ENCODE measurements at places on chromosomes 4 and X.
A peak's percentile ranks its signal among the peaks of the same experiment; 100 is the strongest.

DNA sequence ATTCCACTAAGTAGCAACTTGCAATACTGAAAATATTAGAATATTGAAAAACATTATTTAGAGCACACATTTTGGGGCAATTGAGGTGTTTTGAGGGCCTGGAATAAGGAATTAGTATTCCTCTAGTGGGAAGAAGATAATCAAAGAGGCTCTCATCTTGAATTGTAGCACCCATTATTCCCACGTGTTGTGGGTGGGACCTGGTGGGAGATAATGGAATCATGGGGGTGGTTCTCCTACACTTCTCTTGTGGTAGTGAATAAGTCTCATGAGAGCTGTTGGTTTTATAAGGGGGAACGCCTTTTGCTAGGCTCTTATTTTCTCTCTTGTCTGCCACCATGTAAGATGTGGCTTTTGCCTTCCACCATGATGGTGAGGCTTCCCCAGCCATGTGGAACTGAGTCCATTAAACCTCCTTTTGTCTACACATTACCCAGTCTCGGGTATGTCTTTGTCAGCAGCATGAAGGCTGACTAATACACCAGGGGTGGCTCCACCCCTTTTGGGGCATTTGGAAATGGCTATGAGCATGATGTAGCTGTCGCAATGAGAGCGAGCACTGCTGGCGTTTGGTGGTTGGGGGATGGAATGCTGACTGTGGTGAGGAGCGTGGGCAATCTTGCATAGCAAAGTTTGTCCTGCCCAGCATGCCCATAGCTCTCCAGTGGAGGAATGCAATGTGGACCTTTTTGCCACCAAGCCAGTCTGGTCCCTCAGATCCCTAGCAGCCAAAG lies 308.2 kb downstream of the FRMPD4 start:
- DNase-seq, result no peak

- no peak for DNase-seq
These were observed 189.1 kb downstream of the PCDH18 start for GRCh38 chr4:137343221-137343620.

GRCh38 chr4:74770226-74770910 lies 24.0 kb downstream of the BTC start:
- DNase-seq, result no peak

- no peak for DNase-seq
These were observed 19.9 kb downstream of the GPKOW start for GRCh38 chrX:49103637-49104036.

- no peak for DNase-seq
These were observed 13.2 kb upstream of the IRF2 start for GRCh38 chr4:184487503-184487902.

DNA sequence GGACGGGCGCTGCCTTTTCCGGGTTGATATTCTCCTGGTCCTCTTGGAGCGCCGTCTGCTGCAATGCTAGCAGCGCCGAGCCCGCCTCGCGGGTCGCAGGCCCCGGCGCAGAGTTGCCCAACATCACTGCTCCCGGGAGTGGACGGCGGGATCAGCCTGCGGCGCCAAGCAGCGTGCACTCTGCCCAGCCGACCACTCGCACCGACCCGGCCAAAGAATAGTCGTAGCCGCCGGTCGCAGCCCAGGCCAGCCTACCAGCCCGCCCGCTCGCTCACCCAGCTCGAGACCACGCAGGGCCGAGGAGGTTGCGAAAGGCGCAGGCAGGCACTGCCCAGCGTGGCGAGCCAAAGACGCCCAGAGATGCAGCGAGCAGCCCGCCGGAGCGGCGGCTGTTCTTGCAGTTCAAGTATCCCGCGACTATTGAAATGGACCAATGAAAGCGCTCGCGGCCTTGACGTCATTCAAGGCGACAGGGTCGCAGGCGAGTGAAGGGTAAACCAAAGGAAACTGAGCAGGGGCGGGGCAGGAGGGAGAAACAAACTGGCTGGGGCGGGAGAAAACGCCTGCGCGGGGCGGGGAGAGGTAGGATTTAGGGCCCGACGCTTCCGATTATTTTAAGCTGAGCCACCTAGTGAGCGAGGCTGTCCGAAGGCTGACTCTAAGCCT lies at the start of gene CCNA2:
Gene CCNA2, minus strand, starts transcription at position 379 of the 666 bp plus-strand sequence. Its CDS starts 255 bp downstream, at position 124.
- peak; percentile 54 for DNase-seq

- no peak for DNase-seq
These were observed 33.5 kb upstream of the STOX2 start for GRCh38 chr4:183871581-183871980.

DNA sequence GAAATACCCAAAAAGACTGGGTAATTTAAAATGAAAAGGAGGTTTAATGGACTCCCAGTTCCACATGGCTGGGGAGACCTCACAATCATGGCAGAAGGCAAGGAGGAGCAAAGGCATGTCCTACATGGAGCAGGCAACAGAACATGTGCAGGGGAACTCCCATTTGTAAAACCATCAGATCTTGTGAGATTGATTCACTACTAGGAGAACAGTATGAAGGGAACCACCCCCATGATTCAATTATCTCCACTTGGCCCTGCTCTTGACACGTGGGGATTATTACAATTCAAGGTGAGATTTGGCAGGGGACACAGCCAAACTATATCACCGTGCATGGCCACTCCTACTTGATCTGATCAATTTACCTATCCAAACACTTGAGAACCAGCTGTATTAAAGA lies 131.5 kb upstream of the LDB2 start:
- DNase-seq, result no peak

GRCh38 chr4:139669335-139669734 lies 3.7 kb downstream of the MGST2 start:
- DNase-seq, result no peak

- DNase-seq, result no peak
These were observed 66.2 kb downstream of the BEX3 start for GRCh38 chrX:103442536-103442901.

GRCh38 chr4:80201252-80202151 lies 4.2 kb downstream of the PRDM8 start:
- DNase-seq, result no peak
